ENCODE measurements at places on chromosomes 1 and 21. TPM values are rescaled to one million over a fixed set of nuclear protein-coding genes. Genes with fewer than 3 reads are reported as not detected.
A peak's percentile ranks its signal among the peaks of the same experiment; 100 is the strongest.

- DNase-seq: no peak
Observed at GRCh38 chr21:21231913-21232312, 233.7 kb downstream of the NCAM2 start.

DNA sequence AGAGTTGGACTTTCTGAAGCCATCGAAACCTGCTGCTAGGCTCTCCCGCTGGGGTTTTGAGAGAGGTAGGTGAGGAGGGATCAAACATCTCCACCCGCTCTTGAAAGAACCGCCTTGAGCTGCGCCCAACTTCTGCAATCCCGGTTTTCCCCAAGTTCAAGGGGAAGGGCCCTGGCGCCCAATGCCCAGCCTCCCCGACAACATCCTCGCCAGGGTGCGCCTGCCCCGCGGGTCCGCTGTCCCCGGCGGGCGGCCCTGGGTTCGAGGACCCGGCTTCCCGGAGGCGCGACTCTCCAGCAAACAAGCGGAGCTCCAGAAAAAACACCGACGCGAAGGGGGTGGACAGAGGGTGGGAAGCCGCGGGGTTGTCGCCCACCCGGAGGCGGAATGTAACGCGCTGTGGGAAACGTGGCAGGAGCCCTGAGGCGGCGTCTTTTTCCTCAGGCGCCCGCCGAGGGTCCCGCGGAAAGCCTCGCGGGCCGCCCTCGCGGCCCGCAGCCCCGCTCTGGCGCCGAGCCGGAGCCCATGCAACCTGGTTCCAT, 607 bp downstream of the BTG3 start:
- peak; percentile 18 for DNase-seq

S100A9 gene
- not detected for total RNA-seq

DNA sequence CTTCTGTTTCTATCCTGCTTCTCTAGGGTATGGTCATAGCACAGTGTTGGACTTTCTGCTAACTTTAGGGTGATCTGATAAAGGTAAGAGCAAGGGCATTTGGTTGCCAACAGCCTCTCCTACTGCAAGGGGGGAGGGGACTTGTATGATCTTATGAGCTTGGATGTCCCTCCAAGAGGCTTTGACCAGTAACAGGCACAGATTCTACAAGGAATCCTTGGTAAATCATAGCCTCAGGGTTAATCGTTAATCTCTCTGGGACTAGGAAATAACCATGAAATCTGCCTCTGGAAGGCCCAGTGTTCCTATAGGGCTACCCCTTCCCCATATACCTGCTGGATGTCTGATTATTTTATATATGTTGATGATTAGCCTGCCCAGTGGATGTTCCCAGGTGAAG, 134.8 kb upstream of the TNFSF4 start:
- DNase-seq: no peak

SSU72 gene
- total RNA-seq: 132 TPM

GRCh38 chr1:247054992-247055415, 23.6 kb downstream of the ZNF670 start:
- DNase-seq: no peak

- DNase-seq: no peak
Observed at GRCh38 chr21:46061950-46062349, 36.0 kb upstream of the COL6A2 start.

DENND2D gene
- not detected for total RNA-seq

DNA sequence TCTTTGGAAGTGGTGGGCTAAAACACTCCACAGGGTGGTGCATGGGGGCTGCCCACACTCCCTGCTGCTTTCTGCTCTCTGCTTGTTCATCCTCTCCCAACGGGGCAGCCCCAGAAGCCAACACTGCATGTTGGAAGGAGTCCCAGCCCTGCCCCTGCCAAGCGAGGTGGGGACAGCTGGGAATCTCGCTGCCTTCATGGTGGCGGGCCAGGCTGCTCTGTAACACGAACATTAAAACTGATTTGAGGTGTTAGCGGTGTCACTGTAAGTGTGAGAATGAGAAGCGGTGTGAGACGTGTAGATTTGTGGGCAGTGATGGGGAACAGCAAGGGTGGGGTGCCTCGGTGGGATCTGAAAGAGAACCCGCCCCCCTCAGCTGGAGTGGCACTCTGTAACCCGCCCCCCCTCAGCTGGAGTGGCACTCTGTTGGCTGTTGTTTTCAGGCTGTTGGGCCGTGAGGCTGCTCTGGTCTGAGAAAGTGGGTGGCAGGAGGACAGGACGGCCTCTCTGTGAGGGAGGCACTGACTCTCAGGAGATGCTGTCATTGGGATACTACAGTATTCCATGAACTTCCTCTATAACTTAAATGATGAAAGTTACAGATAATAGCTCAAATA, 80.9 kb downstream of the PCBP3 start:
- DNase-seq: no peak

DNA sequence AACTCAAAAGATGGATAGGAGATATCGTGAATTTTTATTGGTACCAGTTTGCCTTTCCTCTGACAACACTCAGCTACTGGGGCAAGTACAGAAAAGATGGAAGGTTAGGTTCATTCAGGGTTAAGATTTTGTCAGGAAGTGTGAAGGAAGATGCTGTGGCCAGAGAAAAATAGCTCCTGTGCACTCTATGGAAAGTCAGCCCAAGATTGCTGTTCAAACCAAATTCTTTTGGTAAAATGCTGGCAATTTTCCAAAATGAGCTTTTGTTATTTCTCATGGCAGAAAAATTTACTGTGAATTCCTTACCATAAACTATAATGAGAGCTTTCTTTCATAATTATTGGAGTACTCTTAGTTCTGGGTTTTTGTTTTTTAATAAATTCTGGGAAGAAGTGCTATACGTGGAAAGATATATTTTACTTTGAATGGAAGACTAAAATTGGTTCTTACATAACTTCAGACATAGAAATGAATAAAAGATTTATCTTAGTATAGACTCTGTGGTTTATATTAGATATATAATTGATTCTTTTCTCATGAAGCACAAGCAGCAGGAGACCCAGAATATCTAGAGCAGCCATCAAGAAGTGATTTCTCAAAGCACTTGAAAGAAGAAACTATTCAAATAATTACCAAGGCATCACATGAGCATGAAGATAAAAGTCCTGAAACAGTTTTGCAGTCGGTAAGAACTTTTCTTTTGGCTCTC, 112.2 kb downstream of the USP25 start:
- DNase-seq: no peak

KRTAP12-2 gene
- total RNA-seq: not detected

DNA sequence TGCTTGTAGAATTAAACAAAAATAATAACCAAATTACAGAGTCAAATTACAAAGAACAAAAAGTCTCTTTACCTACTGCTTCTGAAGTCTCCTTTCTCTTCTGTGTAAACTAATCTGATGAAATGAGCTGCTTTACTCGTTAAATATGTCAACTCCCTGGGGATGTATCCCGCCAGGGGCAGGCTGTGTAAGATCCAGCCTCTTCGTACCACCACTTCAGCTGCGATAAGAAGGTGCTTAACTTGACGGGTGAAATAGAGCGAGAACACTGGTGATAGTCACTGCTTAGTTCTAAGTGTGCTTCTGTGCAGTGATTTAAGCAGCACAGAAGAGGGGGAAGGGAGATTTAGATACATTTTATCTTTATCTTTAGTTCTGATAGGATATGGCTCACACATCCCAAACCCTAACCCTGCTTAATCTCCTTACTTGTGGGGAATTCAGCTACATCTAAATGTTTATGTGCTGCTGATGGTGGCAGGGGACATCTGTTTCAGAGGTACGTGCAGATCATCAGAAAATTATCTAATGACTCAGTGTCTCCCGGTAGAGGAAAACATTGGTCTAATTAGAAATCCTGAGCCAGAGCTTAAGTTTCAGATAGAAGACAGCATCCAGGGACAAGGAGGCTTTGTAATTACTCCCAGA, 46.0 kb downstream of the RHOU start:
- no peak for DNase-seq

GJA5 gene
- total RNA-seq: 1.2 TPM

- no peak for DNase-seq
Observed at GRCh38 chr1:147811273-147811672, 50.9 kb upstream of the GJA5 start.

SERTAD4 gene
- total RNA-seq: 1.5 TPM

COL6A1 gene
- total RNA-seq: 120 TPM

- no peak for DNase-seq
Observed at GRCh38 chr1:224493269-224493668, 58.7 kb upstream of the WDR26 start.

SIM2 gene
- total RNA-seq: not detected

GRCh38 chr1:89821322-89822108, 683 bp downstream of the LRRC8D start:
- DNase-seq: peak; percentile 26

GRCh38 chr1:181222972-181223505, 134.5 kb downstream of the IER5 start:
- DNase-seq: no peak

C1orf94 gene
- total RNA-seq: not detected

GRCh38 chr21:32687643-32688345, 40.0 kb downstream of the SYNJ1 start:
- no peak for DNase-seq

DNA sequence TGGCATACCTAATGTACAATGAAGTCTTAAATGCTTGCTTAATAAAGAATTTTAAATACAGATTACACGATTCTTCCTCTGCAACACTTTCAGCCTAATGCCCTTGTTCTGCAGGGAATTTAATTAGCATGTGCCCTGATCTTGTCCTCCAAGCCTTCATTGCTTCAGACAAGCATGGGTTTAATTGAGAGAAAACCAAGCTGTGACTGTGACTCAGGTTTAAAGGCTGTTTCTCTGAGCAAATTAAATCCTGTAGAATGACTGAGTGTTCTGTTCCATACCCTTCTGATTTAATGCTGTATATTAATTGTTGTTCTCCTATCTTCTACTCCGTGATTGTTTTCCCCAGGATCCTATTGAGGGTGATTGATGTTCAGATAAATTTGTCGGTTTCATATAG, 269.0 kb upstream of the PRMT6 start:
- no peak for DNase-seq

- DNase-seq: no peak
Observed at GRCh38 chr1:222415441-222415840, 132.5 kb downstream of the HHIPL2 start.

DNA sequence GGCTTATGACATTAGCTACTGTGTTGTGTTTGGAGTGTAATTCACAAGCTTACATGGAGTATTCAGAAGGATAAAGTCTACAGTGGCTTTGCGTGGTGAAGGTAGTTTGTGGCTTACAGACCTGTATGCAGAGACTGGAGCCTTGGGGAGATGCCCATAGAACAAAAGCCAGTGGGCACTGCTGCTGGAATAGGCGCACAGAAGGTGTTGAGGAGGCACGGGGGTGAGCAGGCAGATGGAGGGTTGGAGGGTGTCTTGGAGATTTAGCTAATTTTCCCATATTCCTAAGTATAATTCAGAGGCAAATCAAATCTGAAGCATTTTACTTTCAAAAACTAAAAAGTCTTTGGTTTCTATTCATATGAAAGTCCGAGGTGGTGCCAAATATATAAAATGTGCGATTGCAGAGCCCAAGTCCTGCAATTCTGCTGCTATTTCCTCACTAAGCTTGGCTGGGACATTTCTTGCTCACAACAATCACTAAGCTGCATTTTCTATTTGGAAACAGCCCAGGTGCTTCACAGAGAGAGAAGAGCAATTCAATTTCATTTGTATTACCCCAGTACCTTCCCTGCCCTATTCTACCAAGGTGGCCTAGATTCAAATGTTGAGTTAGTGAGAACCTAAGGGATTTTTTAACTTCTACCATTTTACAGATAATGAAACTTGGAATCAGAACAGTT, 48.5 kb downstream of the FH start:
- DNase-seq: no peak

ADAMTS5 gene
- 0.40 TPM for total RNA-seq

DNA sequence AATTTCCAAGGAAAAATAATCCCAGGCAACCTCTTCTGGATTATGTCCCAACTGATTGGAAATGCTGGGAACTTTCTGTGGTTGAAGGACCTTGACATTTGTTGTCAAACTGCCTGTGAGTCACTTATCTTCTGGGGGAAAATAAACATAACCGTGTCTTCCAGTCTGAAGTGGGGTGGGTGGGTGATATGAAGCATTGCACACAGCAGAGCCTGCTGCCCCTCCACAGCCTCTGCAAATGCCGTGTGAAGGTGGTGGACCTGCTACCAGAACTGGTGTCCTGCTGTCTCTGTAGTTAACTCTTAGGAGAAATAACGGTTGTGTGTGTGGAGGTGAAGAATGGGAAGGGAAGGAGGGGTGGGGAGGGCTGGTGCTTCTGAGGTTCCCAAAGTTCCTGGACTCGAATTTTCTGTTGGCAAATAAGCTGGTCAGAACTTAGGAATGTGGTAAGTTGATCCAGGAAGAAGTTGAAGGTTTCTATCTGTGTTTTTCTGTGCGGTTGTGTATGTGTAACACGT, 23.2 kb downstream of the GALNT2 start:
- no peak for DNase-seq

HSD3B1 gene
- total RNA-seq: not detected

DNA sequence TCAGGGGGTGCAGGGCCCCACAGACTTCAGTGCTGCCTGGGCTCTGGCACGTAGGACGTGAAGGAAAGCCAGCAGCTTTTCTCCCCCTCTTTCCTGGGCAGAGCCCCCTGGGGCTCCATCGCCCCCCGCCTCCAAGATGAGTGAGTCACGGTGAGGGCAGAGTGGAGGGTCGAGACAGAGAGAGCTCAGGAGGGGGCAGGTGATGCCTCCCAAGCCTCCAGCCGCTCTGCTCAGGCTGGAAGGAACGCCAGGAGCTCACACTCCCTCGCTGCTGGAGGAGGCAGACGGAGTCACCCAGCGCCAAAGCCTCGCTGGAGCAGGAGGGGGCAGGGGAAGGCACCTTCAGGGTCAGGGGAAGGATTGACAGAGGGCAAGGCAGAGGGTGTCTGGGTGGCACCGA, 119.5 kb downstream of the CASZ1 start:
- DNase-seq: no peak

Measured in neural crest cell (in vitro differentiated cells).